ENCODE measurements at places on chromosomes 11 and 22. TPM values are rescaled to one million over a fixed set of nuclear protein-coding genes. Genes with fewer than 3 reads are reported as not detected.

Gene GGTLC2
- 2.7 TPM for total RNA-seq

Gene CRYBB2
- not detected for total RNA-seq

- H3K27me3 ChIP-seq: no peaks in the 10 kb centered on the region
- no peak for DNase-seq
- H3K36me3 ChIP-seq: peaks cover 13% of the 10 kb centered on the region
Measured at GRCh38 chr11:58629857-58630256, 7.4 kb downstream of the CNTF start.

GRCh38 chr11:64222651-64223000 is 3.4 kb downstream of the TRPT1 start:
- no peak overlapping the region for H3K27ac ChIP-seq
- no peaks in the 10 kb centered on the region for H3K27me3 ChIP-seq
- H3K4me3 ChIP-seq: no peak overlapping the region
- no peak for DNase-seq
- peaks cover 21% of the 10 kb centered on the region for H3K4me1 ChIP-seq

GRCh38 chr11:102614485-102614884 is 10.6 kb downstream of the MMP20 start:
- no peak overlapping the region for H3K27ac ChIP-seq
- no peaks in the 10 kb centered on the region for H3K4me1 ChIP-seq
- no peaks in the 10 kb centered on the region for H3K27me3 ChIP-seq
- no peaks in the 10 kb centered on the region for H3K36me3 ChIP-seq

- no peaks in the 10 kb centered on the region for H3K36me3 ChIP-seq
- no peaks in the 10 kb centered on the region for H3K27me3 ChIP-seq
- H3K4me1 ChIP-seq: peaks cover 25% of the 10 kb centered on the region
Measured at GRCh38 chr22:41555325-41555982, 5.4 kb upstream of the CSDC2 start.

DNA sequence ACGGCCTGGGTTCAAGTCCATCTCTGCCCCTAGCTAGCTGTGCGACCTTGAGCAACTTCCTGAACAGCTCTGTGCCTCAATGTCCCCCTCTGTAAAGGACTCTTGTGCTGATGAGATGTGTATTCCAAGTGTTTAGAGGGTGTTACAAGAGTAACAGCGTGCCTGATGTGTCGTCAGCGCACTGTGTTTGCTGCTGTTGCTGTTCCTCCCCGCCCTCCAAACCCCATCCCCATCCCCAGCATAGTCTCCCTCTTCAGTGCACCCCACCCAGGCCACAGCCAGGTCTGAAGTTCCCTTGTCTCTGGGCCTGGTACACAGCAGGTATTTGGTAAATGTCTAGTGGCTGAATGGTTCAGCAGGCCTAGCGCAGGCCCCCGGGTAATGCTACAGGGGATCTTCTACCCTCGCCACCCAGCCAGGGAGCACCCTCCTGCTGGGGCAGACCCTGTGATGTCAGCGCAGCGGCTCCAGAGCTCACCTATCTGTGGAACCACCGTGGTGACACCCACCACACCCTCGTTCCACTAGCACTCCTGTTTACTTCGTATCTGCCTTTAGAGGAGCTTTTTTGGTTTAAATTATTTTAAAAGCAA is 10.3 kb downstream of the CBX7 start:
- H3K27ac ChIP-seq: no peak overlapping the region
- peaks cover 11% of the 10 kb centered on the region for H3K36me3 ChIP-seq
- H3K27me3 ChIP-seq: no peaks in the 10 kb centered on the region
- peaks cover 30% of the 10 kb centered on the region for H3K4me1 ChIP-seq
- H3K4me3 ChIP-seq: no peak overlapping the region

Gene PDE3B
- 34.3 TPM for total RNA-seq

Gene ZNF70
- total RNA-seq: 5.7 TPM

Gene B3GAT1
- total RNA-seq: 1.4 TPM

DNA sequence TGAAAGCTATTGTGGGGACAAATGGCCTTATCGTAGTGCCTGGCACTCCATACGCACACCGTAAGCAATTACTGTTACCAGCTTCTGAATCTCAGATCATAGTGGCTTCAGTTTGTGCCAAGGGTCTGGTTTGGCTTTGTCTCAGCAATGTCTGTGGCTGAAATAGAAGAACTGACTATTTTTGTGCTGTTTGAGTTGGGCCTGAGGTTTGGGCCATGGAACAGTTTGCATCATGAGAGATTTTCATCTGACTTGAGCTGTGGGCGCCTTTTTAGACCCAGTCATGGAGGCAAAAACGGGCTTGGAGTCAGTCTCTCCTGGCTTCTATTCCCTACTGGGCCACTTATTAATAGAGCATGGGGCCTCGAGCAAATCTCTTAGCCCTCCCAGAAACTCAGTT is 121.1 kb upstream of the CRYBB3 start:
- no peak overlapping the region for H3K4me3 ChIP-seq
- no peak for DNase-seq
- H3K27me3 ChIP-seq: no peaks in the 10 kb centered on the region
- H3K36me3 ChIP-seq: no peaks in the 10 kb centered on the region
- H3K4me1 ChIP-seq: peaks cover 7% of the 10 kb centered on the region
- no peak overlapping the region for H3K27ac ChIP-seq

DNA sequence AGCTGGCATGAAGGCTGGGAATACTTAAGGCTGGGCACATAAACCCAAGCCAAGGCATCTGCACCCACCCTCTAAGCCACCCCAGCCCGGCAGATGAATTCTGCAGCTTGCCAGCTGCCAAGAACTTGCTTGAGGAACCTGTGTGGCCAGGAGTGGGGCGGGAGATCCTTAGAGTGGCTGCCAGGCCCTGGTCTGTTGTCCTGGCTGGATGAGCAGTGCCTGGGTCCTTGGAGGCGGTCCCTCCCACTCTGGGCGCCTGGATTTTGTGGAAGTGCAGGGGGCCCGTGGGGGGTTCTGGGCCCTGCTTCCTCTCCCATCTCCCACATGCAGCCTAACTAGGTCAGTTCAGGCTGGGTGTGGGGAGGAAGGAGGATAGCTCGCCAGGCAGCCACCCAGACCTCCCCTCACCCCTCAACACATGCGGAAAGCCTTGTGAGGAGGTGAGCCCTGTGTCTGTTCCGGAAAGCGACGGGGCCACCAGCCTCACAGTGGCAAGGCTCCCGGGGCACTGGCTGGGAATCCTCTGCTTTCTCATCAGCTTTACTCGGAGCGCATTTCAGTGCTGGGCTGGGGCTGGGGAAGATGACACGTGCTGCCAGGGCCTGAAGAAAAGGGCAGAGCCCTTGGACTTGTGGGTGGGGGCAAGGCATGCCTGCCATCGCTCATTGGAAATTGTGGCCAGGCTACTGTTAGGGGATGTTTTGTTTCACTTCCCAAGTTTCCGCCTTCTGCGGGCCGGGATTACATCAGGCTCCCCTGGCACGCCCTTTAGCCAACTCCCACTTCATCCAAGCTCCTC is 8.4 kb downstream of the DAGLA start:
- peak overlapping the region; percentile 24 for H3K4me3 ChIP-seq
- H3K27me3 ChIP-seq: peaks cover 7% of the 10 kb centered on the region
- H3K4me1 ChIP-seq: peaks cover 26% of the 10 kb centered on the region
- no peaks in the 10 kb centered on the region for H3K36me3 ChIP-seq

DNA sequence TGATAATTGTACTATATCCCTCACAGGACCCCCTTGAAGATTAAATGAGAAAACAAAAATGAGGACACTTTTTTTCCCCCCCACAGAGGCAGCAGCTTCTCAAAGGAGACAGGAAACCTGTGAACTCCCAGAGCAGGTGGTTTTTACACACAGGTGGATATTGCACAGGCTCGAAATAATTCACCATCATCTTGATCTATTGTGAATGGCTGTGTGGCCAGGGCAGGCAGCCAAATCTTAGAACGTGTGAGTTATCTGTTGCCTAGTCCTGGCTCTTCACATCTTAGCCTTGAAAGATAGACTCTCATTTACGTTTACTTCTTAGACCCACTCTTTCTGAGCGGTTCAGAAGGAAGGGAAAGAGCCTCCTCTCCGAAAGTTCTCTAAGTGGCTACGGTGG is 23.5 kb downstream of the PPFIBP2 start:
- H3K4me3 ChIP-seq: no peak overlapping the region
- DNase-seq: no peak
- no peaks in the 10 kb centered on the region for H3K36me3 ChIP-seq
- no peaks in the 10 kb centered on the region for H3K27me3 ChIP-seq
- H3K4me1 ChIP-seq: peaks cover 22% of the 10 kb centered on the region

DNA sequence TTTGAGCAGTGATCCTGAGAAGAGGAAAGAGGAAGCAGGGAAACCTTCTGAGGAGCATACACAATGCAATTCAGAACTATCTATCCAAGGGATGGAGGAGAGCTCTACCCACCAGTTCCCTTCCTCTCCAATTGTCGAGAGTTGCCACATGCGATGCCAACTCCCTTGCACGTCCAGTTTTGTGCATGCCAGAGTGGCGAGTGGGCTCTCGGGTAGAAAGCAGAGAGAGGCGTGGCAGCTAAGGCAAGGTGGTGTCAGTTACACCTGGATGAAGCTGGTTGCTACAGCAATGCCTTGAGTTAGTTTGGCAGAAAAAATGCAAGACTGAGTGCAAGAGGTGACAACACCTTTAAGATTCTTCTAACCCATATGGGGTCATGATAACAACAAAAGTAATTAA is 420.4 kb upstream of the CCDC90B start:
- DNase-seq: no peak
- H3K4me1 ChIP-seq: no peaks in the 10 kb centered on the region
- no peak overlapping the region for H3K4me3 ChIP-seq
- no peak overlapping the region for H3K27ac ChIP-seq

DNA sequence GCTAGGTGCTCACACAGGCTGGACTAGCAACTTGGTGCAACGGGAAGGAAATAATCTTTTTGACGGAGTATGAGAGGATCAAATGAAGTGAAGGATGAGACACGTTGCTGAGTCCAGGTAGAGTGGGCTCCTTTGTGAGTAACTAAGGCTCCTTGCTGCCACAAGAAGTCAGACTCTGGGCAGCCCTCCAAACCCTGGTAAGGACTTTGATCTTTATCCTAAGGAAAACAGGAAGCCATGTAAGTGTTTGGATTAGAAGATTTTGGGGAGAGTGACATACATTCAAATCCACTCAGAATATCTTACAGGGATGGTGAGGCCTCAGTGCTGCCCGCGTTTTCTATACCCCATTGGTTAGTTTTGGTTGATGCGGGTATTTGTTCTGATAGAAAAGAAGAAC is 155.9 kb upstream of the RAG2 start:
- no peaks in the 10 kb centered on the region for H3K36me3 ChIP-seq
- DNase-seq: no peak
- H3K4me3 ChIP-seq: no peak overlapping the region
- H3K4me1 ChIP-seq: no peaks in the 10 kb centered on the region
- no peaks in the 10 kb centered on the region for H3K27me3 ChIP-seq
- no peak overlapping the region for H3K27ac ChIP-seq

Gene ARHGAP32
- 27.9 TPM for total RNA-seq

Gene LPXN
- 71.6 TPM for total RNA-seq

Gene PRR33
- total RNA-seq: not detected

- no peak for DNase-seq
- H3K27me3 ChIP-seq: no peaks in the 10 kb centered on the region
- H3K4me1 ChIP-seq: peaks cover 31% of the 10 kb centered on the region
- H3K36me3 ChIP-seq: peaks cover 38% of the 10 kb centered on the region
- H3K4me3 ChIP-seq: peak overlapping the region; percentile 98
Measured at GRCh38 chr11:3796002-3796311, 1.4 kb downstream of the NUP98 start.

- H3K4me3 ChIP-seq: peak overlapping the region; percentile 90
- H3K4me1 ChIP-seq: peaks cover 69% of the 10 kb centered on the region
- H3K27me3 ChIP-seq: no peaks in the 10 kb centered on the region
Measured at GRCh38 chr11:67267188-67268080, 1.2 kb downstream of the GRK2 start.

DNA sequence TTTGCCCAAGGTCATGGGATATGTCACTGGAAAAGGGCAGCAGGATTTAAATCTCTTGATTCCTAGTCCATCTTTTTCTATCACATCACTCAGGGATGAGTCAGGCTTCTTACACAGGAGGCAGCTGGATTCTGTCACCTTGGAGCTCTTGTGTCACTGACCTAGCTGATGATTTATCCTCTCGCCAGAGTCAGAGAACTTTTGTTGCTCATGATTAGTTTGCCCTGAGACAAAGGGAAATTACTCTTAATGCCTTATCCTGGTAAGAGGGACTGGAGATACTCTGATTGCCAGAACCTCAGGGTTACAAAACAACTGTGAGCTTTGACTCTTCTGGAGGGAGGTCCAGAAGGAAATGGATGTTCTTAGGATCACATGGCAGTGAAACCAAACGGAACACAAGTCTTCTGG is 10.1 kb downstream of the COA4 start:
- H3K4me3 ChIP-seq: no peak overlapping the region
- peaks cover 39% of the 10 kb centered on the region for H3K36me3 ChIP-seq
- H3K4me1 ChIP-seq: peaks cover 3% of the 10 kb centered on the region
- no peak overlapping the region for H3K27ac ChIP-seq

Gene TRIM22
- total RNA-seq: 224 TPM

DNA sequence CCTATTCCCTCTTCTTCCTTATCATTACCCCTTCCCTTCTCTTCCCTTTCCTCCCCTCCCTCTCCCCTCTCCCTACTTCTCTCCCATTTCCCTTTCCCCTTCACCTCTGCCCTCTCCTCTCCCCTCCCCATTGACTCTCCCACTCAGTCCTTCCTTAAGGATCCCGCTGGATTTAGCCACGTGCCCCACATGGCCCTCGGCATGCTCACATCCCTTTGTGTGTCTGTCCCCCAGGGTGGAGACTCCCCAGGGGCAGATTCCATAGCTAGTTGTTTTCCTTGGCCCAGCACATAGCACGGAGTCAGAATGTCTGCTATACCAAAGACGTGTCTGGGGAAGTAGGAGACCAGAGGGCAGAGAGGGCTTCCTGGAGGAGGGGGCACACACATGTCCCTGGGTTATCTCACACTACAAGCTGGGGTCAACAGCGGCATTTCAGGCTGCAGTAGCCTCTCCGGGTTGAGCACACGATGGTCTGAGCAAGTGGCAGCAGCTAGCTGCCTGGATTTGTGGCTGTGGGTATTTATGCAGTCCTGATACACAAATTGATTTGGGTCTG is 487.0 kb downstream of the TBC1D22A start:
- DNase-seq: no peak
- no peaks in the 10 kb centered on the region for H3K36me3 ChIP-seq
- no peak overlapping the region for H3K27ac ChIP-seq
- H3K4me1 ChIP-seq: no peaks in the 10 kb centered on the region
- H3K4me3 ChIP-seq: no peak overlapping the region
- peaks cover 19% of the 10 kb centered on the region for H3K27me3 ChIP-seq

DNA sequence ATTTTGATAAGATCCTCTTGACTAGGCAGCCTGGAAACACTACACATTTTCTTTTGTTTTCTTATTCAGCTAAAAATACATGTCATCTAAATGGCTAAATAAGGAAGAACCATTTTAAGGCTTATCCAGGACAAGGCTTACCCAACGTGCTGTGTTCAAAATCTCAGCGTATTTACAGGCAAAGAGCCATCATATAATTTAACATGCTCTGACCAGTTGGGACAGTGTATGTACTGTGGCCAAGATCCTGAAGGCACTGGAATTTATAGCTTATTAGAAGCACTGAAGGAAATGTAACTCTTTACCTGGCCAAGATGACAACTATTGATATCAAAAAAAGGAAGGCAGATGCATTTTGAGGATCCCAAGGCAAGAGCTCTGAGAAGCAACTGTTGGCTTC is 71.1 kb downstream of the PPFIBP2 start:
- H3K27ac ChIP-seq: no peak overlapping the region
- no peaks in the 10 kb centered on the region for H3K27me3 ChIP-seq
- H3K4me3 ChIP-seq: no peak overlapping the region
- H3K4me1 ChIP-seq: peaks cover 15% of the 10 kb centered on the region

All from lower lobe of right lung (tissue), 2 donors.